ENCODE measurements at places on chromosomes 1 and 21.

GRCh38 chr1:154760469-154760933 lies 109.6 kb downstream of the KCNN3 start:
- peak; percentile 77 for DNase-seq

DNA sequence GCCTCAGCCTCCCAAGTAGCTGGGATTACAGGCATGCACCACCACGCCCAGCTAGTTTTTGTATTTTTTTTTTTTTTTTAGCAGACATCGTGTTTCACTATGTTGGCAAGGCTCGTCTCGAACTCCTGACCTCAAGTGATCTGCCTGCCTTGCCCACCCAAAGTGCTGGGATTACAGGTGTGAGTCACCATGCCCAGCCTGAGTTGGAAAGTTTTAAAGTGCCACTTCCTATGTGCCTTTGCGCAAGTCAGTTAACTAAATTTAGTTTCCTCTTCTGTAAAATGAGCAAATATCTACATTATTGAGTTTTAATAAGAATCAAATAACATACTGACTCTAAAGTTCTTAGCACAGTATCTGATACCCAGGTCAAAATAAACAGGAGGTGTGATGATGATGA lies 12.4 kb downstream of the SLC19A2 start:
- DNase-seq = no peak

DNA sequence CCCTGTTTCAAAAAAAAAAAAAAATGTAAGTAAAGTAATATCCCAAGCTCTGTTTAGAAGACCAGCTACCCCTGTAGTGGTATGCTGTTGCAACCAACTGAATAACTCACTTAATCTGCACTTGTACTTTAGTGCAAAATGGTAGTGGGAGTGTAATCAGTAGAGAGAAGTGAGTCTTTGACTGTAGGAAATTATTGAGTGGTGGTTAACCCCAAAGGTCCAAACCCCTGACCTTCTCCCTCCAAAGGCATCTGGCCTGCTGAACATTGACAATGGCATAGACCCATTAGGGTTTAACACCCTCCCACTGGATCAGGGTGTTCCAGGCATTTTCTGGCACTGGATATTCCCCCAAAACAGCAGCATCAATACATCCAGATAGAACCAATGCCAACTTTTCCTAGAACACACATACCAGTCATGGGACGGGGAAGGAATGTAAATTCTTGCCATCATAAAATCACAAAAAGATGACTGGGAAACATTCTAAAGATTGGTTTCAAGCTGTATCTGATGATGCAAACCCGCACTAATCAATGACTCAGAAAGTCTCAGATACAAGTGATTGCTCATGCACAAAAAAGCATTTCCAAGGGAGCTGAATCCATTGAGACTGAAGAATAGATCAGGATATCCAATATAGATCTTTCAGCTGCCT lies 110.3 kb downstream of the MRPL39 start:
- no peak for DNase-seq

- DNase-seq = no peak
These were observed 24.8 kb downstream of the DHX9 start for GRCh38 chr1:182863940-182864339.

GRCh38 chr1:151693057-151693651 lies 23.4 kb downstream of the CELF3 start:
- no peak for DNase-seq

GRCh38 chr1:80214888-80215540 lies 1208.5 kb upstream of the ADGRL4 start:
- no peak for DNase-seq

DNA sequence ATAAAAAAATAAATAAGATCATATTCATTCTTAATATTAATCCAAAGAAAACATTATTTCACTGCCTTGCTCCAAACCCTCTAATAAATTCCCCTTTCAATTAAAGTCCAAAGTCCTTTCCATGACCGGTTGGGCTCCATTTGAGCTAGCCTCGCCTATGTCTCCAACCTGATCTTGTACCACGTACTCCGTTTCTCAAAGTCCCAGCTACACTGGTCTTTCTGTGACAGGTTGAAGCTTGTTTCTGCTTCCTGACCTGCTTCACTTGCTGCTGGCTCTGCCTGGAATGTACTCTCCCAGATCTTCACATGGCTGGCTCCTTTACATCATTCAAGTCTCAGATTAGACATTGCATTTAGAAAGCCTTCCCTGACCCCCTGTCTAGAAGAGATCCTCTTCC lies 16.4 kb downstream of the RPL5 start:
- DNase-seq = no peak

DNA sequence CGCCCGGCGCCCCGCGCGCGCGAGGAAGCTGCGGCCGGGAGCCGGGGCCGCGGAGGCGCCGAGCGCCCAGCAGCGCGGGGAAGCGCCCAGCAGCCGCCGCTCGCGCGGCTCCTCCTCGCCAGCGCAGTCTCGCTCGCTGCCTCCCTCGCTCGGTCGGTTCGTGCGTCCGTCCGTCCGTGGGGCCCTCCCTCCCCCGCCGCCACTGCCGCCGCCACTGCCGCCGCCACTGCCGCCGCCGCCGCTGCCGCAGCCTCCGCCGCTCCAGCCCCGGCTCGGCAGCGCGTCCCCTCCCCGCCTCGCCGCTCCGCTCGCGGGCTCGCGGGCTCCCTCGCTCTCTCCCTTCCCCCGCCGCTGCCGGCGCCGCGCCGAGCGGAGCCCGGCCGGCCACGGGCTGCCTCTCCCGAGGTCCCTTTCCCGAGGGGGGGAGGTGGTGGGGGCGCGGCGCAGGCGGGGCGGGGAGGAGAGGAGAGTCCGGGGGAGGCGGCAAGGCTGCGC lies at the start of gene KCND3:
KCND3 (minus strand) TSS at position 138 of the 495 bp plus-strand sequence.
- DNase-seq = no peak

DNA sequence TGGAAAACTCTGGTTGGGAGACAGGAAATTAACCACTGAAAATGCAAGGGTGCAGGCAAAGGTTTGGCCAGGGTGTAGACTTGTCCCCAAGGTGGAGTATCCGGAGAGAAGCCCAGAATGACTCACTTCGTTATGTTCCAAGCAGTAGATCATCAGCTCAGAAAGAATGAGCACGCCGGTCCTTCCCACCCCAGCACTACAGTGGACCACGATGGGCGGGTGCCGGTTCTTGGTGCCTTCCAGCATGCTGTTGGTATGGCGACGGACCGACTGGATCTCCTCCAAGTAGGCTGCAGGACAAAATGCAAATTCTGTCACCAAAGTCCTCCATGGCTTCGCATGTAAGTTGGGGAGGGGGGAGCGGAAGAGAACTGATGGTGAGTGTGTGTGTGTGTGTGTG lies 83.4 kb downstream of the SMYD2 start:
- no peak for DNase-seq

DNA sequence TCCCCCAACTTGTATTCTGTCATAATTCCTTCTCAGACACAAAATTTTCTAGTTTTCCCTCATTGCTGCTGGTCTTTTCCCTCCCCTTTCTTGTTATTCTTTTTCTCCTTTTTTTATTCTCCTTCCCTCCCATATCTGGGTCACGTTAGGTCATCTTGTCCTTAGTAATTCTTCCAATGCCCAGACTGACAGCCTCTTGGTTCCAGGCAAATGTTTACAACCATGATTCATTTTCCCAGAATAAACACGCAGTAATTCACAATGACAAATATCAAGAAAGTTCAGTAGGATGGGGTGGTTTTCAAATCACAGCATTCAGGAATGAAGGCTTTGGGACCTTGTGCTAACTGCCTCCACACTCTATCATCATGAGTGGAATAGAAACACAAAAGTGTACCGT lies 25.2 kb downstream of the NHLH2 start:
- DNase-seq = no peak

DNA sequence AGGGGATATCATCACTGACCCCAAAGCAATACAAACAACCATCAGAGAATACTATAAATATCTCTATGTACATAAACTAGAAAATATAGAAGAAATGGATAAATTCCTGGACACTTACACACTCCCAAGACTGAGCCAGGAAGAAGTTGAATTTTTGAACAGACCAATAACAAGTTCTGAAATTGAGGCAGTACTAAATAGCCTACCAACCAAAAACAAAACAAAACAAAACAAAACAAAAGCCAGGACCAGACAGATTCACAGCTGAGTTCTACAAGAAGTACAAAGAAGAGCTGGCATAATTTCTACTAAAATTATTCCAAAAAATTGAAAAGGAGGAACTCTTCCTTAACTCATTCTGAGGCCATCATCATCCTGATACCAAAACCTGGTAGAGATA lies 18.5 kb downstream of the CD84 start:
- DNase-seq = no peak

DNA sequence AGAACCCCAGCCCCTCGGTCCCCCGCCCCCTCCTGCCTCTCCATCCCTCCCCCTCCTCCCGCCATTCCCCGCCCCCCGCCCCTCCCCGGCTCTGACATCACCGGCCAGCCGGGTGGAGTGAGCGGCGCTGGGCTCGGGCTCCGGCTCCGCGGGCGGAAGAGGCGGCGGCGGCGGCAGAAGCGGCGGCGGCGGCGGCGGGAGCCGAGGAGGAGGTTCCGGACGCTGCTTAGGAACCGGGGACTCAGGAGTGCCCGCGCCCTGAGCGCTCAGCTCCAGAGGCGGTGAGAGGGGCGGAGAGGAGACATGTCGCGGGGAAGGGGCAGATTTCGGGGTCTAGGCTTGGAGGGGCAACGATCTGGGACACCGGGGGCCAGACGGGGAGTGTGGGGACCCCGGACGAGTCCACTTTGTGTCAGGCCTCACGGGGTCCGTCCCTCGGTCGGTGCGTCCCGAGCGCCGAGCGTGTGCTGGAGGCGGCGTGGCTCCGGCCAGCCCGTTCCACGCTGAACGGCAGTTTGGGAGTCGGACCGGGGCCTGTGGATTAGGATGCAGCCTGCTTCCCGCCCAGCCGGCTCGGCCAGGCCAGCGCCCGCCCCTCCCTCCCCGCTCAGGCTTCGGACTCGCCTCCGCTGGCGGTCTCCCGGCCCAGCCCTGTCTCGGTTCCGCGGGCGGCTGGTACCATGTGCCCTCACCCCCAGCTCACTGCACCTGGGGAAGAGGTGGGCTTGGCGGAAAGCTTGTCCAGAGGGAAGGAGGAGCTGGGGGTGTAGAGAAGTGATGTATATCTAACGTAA lies at the start of gene PEA15:
PEA15 (plus strand) TSS at position 143 of the 794 bp plus-strand sequence. CDS start 6,161 bp downstream, outside the sequence.
- DNase-seq = peak; percentile 61

- DNase-seq = no peak
These were observed 2.9 kb upstream of the PIGV start for GRCh38 chr1:26784886-26785285.

DNA sequence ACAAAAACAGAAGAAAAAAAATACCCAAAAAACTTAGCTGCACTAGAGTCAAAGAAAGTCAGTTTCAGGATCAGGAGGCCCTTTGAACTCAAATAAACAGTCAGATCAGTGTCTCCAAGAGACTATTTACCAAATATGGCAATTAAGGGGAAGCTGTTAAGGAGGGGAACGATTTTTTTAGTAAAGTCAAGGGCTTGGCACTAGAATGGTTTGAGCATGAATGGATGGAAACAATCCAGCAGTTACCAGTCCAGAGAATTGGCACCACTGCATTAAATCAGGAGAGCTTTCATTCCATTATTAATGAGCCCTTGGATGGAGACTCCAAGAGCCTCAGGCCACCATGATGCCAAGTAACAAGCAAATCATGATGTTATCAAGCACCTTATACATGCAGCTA lies 7.2 kb downstream of the TRAPPC3 start:
- no peak for DNase-seq

DNA sequence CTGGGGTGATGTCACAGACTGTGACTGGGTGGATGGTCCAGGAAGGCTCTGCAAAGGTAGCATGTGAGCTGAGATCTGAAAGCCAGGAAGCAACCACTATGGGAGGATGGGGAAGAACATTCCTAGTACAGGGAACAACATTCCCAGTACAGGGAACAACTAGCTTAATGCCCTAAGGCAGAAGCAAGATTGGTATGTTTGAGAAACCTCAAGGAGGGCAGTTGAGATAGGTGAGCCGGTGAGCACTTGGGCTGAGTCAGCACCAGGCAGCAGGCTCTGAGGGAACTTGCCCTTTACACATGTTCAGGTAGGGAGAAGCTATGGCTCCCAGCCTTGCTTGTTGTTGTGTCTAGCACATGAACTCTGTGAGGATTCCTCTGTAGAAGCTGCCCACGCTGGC lies 24.2 kb upstream of the CACNA1E start:
- DNase-seq = no peak

DNA sequence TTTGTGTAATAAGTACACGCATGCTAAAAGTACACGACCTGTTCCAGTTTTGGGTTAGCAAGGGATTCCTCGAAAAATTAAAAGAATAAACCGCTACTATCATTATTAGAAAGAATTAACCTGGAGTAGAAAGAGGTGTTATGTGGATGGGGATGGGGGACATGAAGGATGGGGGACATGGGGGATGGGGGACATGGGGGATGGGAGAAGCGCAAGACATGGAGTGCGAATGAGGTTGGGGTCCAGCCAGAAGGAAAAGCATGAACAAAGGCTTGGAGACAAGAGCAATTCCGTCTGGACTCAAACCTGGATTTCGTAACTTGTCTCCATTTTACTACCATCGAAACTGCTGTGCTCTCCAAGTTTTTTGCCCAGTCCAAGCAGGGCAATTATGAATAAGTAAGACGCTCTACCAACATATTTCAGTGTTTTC lies 591 bp upstream of the KDM1A start:
- DNase-seq = no peak

DNA sequence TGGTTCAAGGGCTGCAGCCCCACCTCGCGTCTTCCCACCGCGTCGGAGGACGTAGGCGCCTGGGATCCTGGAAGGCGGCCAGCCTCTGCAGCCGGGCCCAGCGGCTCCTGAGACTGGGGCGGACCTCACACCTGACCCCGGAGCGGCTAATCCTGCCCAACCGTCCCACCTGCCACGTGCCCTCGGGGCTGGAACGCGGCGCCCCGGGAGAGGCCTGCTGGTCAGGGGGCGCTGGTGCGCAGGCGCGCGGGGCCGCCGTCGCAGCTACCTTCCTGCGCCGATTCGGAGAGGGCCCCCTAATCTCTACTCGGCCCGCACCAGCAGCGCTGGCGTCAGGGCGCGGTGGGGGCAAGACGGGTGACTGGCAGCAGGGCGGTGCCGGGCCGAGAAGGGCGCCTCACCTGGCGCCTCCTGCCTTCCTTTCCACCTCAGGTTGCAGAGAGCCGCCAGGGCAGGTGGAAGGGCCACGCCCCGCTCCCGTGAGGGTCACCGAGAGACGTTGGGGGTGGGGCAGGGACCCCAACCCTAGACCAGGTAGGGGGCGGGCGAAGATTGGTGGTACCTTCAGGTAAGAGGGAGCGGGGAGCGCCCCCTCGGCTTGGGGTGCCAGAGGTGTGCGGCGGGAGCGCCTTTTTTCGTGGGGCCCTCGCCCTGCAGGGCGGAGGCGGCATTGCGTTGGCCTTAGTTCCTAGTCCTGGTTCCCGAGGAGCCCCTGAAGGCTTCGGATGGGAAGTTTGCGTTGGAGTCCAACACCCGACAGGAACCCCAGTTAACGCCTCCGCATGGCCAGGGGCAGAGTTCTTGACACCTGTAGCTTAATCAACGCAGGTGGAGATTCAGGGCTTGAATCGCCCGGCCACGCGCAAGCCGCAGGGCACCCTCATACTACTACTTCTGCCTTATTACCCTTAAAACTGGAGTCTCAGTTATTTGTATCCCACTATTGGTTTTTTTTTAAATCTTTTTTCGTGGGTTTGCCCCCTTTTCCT lies at the start of gene TDRD5:
TDRD5 (plus strand) TSS at position 241 of the 989 bp plus-strand sequence. CDS start 784 bp downstream, outside the sequence.
- no peak for DNase-seq

GRCh38 chr1:22547818-22548462 lies 15.3 kb upstream of the EPHA8 start:
- no peak for DNase-seq

Data from activated T-helper 9 cell treated with anti-CD3 and anti-CD28 coated beads, Interleukin-2, amount 50 U/mL, for 16 hours (primary cell).